ENCODE measurements at places on chromosomes 2 and 18. TPM values are rescaled to one million over a fixed set of nuclear protein-coding genes. Genes with fewer than 3 reads are reported as not detected.

DNA sequence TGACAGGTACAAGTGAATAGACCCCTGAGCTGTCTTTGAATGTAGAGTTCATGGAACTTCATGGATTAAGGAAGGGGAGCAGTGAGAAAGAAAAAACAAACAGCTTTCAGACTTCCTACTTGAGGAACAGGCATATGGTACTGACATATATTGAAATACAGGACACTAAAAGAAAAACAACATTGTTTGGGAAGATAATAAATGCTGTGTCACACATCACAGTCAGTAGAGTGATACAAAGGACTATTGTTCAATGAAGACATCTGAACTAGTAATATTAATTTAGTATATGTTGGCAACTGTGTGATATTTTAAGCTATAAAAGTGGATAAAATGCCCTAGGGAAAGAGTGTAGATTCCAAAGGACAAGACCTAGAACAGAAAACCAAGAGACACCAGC, 3.3 kb downstream of the DSC2 start:
- peak; percentile 70 for DNase-seq

- no peak for DNase-seq
Measured at GRCh38 chr2:241982706-241983570, 113.4 kb downstream of the RTP5 start.

COLEC12 gene
- 1.9 TPM for total RNA-seq

DNA sequence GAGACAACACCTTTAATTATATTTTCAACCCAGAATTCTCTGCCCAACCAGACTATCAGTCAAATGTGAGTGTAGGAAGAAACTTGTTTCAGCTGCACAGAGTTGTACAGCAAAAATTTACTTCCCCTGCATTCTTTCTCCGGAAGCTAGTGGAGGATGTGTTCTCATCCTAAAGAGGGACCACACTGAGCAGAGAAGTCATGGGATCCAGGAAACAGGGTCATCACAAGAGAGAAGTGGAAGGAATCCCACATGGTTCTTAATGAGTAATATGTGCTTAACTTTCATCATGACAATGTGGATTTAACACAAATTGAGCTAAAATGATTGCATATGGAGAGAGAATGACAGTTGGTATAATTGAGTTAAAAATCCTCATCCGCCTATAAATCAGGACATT, 78.2 kb downstream of the INPP4A start:
- DNase-seq = no peak

DNA sequence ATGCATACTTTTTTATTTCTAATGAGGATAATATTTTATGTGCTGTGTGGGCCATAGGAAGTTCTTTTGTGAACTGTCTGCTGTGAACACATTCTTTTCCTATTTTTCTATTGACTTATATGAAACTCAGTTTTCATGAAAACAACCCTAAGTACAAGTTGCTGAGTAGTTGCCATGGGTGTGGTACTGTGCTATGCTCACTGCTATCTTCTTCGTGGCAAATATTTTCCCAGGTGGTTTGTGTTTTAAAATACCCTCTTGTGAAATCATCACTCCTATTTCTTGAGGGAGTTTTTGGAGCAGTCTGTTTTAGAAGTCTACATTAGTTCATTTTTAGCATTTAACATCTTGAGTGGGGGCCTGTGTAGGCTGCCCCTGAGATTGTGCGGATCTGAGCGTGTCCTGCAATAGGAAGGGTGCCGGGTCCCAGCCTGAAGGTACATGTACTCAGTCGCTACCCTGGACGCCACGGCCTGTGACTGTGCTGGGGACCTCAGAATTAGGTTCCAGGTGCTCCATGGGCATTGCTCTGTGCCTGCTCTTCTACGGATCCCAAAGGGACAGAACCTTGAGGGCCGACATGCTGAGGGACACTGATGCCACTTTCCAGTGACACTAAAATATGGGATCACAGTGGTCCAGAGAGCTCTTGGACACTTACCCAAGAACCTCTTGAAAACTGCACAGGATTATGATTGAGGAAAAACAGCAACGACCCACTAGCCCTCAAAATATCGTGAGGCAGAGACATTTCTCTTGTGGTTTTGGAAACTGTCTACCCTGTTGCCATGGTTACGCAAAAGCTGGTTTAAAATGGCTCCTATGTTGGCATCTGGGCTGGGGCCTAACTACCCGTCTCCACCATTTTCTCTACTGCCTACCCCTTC, 480.4 kb downstream of the TGIF1 start:
- no peak for DNase-seq

DNA sequence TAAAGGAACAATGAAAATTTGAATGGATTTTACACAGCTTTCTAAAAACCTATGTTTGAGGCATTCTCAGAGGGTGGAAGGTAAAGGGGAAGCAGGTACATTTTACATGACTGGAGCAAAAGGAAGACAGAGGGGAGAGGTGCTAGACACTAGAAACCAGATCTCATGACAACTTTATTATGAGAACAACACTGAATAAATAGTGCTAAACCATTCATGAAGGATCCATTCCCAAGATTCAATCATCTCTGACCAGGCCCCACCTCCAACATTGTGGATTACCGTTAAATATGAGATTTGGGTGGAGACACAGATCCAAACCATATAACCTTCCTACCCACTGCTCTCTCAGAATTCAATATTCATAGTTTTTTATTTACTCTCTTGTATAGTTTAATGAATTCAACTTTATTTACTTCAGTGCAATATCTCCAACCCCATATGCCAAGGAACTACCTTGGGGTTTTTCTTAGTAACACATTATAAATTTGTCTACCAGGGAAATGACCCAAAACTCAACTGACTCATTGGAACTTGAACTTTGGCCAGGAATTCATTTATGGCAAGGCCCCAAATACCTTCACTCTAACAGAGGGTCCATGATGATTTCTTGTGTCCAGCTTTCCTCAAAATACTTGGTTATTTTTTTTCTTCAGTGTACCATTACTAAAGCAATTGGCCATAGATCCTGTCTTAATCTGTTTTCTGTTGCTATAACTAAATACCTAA, 317.8 kb downstream of the GULP1 start:
- DNase-seq = no peak

DNA sequence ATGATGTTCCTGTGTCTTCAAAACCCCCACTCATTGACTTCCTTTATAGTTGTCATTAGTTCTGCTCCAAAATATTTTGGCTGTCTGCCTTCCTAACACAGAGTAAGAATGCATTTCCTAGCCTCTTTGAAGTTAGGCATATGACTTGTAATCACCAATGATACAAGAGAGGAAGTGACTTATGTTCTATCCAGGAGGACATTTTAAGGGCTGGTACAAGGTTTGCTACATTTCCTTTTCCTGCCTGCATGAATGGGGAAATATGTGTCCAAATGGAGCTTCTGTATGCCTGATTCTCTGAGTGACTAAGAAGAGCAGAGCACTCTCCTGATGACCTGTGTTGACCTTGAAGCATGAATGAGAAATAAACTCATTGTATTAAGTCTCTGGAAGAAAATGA, 115.1 kb downstream of the PLCL1 start:
- DNase-seq = no peak

TCF23 gene
- total RNA-seq = not detected

GRHL1 gene
- 1.9 TPM for total RNA-seq

Measured in SK-MEL-5 (cell line).